ENCODE measurements at places on chromosomes 4 and X.

- DNase-seq = no peak
These were observed 24.9 kb upstream of the UVSSA start for GRCh38 chr4:1321946-1322650.

DNA sequence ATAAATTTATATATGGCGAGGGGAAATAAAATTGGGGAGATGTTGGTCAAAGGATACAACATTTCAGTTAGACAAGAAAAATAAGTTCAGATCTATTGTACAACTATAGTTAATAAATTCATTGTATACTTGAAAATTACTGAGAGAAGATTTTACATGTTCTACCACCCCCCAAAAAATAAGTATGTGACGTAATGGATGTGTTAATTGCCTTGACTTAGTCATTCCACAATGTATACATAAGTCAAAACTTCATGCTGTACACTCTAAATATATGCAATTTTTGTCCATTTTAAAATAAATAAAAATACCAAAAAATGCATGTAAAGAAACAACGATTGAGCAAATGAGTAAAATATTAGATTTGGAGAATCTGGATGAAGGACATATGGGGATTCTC is 1.8 kb downstream of the USP11 start:
- no peak for DNase-seq

GRCh38 chr4:143337600-143338287 is 1.1 kb downstream of the GAB1 start:
- no peak for DNase-seq

DNA sequence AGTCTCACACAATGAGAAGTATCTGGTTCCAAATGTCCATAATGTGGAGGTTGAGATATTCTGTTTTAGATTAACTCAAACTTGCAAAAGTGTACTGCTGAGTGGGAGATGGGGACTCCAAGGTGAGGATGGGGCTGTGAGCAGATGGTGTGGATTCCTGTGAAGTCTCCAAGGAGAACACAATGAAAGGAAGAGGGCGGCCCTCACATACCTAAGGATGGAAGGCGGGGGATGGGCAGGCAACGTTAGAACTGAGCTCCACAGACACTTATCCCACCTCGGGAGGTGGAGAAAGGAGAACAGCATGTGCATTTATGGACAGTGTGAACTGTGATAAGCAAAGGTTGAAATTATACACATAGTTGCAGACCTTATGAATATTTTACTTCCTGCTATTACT is 9.9 kb upstream of the SPATA4 start:
- DNase-seq = no peak

GRCh38 chr4:121112530-121112929 is 40.2 kb upstream of the NDNF start:
- no peak for DNase-seq

DNA sequence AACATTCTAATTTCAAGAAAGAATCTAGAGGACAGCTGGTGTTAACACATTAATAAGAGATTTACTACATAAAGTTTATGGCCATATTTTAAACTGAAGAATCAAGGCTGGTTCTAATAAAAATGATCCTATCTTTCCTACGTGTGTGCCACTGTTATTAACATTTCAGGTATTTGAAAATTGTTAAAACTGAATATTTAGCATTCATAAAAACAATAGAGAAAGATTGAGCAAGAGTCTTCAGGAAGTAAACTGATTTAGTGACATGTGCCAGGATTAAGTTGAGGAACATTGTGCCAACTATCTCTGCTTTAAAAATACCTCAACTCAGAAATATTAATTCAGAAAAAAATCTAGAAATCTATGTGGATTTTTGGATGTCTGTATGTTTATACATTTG is 810.1 kb downstream of the FAT4 start:
- DNase-seq = no peak

DNA sequence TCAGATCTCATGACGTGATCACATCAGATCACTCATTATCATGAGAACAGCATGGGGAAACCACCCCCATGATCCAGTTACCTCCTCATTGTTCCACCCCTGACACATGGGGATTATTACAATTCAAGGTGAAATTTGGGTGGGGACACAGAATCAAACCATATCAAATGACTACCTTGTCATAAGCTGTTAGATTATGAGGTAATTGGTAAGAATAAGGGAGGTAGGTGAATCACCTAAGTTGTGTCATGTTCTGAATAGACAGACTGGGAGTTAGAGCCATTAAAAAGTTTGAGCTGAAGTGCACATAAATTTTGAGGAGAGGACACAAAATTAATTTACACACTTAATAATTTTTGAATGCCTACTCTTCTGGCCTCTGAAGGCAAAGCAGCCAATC is 24.7 kb downstream of the SLC9B1 start:
- DNase-seq = no peak

GRCh38 chrX:111504941-111505340 is 6.5 kb upstream of the SERTM2 start:
- DNase-seq = no peak

- DNase-seq = no peak
These were observed 157.7 kb upstream of the DIPK2B start for GRCh38 chrX:45358392-45358791.

- DNase-seq = no peak
These were observed 46.8 kb downstream of the SHOX start for GRCh38 chrX:677376-677775.

GRCh38 chr4:177455561-177455970 is 13.3 kb upstream of the AGA start:
- DNase-seq = peak; percentile 9

DNA sequence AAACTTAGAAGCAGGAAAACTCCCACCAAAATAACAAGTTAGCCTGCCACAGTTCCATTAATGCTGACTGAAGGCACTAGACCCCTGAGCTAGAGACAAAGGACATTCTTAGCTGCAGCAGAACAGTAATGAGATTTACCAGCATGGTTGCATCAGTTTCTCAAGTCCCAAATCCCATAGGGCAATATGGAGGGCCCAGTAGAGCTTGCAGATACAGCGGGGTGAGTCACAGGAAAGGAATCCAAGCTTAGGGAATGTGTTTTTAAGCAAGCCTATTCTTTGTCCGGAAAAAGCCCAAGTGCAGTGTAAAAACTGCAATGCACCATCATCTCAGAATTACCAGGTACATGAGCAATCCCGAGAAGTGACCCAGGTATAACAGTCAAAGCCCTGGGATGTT is 51.3 kb upstream of the EXOC1L start:
- DNase-seq = no peak

DNA sequence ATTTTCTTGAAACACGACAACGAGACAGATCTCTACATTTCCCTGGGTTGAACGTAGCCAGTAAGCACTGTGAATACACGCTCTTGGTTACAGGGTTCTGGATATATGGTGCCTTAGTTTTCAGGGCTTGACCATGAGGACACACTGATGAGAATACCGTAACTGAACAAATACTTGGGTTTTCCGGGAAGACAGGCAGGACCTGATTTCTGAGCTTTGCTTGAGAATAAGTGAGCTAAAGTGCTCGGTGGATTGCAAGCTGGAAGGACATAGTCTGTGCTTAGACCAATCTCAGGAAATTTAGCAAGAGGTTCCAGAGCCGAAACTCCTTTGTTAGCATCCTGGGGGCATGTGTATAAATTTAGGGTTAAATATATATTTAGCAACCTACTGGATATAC is 876 bp upstream of the TACR3 start:
- DNase-seq = no peak

DNA sequence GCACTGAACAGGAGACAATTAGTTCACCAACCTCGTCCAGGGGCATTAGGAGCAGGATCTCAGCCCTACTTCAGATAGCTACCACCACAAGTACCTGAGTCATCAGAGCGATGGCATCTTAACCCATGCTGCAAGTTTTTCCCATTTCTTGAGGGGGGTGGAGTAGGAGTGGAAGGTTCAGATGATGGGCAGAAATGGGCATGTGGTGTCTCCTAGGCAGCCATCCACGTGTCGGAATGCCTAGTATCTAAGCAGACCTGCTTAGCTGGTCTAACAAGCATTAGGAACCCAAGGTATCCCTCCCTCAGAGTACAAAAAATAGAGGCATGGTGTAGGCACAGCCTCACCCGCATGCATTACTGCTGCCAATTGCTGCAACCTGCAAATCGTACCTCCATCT is 159.1 kb upstream of the DGKK start:
- no peak for DNase-seq

- peak; percentile 4 for DNase-seq
These were observed 84.1 kb downstream of the SLC16A2 start for GRCh38 chrX:74505437-74505836.

DNA sequence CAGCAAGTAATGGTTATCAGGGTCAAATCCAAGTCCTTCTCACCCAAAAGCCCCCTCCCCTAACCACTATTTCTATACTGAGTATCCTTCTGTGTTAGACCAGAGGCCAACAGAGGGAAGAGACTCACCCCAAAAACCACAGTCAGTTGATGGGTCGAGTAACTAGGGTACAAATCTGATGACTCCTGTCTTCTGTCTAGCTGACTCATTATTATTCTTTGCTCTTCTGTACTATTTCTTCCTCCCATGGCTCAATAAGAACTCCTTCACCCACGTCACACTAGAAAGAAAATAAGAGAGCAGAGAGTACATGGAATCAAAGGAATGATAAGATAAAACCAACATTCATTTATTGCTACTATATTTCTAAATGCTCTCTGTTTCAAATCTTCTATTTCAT is 2.0 kb downstream of the RAB40A start:
- DNase-seq = no peak
